ENCODE measurements at places on chromosomes 4 and X.

GRCh38 chr4:182293691-182294255 lies 50.6 kb downstream of the TENM3 start:
- no peak for DNase-seq

DNA sequence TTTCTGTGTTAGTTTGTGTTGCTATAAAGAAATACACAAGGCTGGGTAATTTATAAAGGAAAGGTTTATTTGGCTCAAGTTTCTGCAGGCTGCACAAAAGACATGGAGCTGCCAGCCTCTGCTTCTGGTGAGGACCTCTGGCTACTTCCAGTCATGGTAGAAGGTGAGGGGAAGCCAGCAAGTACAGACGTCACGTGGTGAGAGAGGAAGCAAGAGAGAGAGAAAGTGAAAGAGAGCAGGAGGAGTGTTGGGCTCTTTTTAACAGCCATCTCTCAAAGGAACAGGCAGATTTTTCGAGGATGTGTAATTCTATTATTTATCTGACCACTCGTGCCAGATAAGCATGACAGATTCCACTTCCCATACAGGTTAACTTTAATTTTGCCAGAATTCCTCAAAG lies 1199.1 kb downstream of the ADGRL3 start:
- DNase-seq = no peak

- no peak for DNase-seq
Observed at GRCh38 chr4:163165217-163166017, 1.3 kb downstream of the NAF1 start.

DNA sequence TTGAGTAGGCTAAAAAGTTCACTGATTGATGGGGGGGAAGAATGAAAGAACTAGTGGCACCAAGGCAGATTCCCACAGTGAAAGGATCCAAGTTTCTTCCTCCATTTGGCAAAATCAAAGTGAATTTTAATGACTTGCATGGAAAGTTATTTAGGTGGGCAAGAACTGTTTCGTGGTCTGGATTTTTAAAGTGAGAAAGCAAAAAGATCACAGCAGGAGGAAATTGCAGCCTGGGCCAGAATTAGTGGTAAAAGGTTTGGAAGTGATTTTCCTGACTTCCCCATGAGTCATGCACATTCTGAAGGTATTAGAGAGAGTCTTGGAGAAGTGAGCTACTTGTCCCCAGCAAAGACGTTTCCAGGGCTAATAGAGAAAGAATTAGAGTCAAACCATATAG lies 207.8 kb downstream of the ANTXR2 start:
- no peak for DNase-seq

DNA sequence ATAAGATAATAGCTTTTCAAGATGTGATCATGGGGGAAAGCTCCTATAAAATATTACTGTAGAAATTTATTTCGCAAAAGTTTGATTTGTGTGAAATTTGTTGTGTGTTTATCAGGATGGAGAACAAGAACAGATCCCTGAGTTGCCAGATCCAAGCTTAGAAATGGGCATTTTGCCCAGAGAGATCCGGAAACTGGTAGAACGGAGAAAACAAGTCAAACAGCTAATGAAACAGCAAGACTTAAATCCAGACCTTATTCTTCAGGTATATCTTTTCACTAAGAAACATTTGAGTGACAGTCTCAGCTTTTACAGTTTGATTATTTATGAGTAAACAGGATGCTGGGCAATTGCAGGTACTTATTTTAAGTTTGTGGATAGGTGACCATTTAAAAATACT lies 54.5 kb downstream of the POLA1 start:
- DNase-seq = no peak

GRCh38 chrX:15714529-15714928 lies 23.5 kb upstream of the CA5B start:
- no peak for DNase-seq

- no peak for DNase-seq
Observed at GRCh38 chr4:54095110-54095825, 4.7 kb upstream of the GSX2 start.

DNA sequence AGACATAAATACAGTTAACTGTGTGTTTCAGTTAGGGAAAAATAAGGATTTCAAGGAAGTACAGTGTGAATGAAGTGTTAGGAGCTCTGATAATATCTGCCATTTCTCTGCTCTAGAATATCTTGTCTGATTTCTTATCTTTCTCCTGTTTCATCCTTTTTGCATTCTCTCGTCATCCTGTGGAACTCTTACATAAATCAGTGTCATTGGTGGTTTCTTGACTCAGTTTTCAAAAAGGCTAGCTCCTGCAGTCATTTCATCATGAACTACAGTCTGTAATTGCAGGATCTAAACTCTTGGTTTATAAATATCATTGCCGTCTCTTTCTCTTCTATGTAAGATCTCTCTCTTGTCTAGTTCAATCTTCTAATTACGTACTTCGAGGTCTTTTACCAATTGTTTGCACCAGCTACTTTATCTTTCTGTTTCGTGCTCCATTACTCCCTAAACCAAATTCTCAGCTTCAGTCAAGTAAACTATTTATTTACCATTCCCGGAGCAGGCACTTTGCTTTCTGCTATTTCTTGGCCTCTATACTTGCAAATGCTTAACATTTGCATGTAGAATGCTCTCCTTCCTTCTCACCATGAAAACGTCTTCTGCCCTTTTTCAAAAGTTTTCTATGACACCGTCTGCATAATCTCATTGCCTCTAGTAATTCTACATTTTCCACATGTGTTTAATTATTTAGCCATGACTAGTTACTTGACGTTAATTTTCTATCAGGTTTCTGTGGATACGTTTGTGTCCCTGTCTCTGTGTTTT lies 294.0 kb downstream of the TENM3 start:
- DNase-seq = no peak

GRCh38 chr4:66416425-66416824 lies 746.1 kb upstream of the EPHA5 start:
- DNase-seq = no peak

DNA sequence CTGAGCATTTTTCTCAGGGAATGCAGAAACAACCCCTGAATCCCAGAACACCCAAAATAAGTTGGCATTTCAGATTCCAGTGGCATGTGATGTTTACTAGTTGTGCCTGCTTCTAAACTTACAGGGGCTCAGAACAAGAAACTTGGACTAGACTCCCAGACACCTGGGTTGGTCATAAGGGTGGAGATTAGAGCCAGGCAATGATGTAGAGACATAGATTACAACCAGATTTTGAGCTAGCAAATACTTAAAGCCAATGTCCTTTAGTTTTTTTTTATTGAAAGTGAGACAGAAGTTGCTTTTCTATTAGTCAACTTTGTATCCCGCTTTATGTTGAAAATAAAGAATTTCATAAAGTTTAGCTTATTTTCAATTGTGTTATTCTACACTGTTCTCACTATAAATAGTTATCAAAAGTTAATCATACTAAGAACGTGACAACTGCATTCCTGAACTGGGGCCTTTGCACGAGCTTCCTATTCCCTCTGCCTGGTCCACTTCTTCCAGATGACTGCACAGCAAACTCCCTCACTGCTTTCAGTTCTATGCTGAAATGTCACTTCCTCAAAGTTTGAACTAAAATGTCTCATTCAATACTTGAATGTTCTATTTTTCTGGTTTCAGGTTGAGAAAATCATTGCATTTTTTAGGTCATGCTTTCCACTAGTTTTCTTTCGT lies 224.7 kb upstream of the PPP1R2C start:
- no peak for DNase-seq

Data from CD4-positive, alpha-beta T cell treated with Interleukin-1 beta for 1 hour (primary cell).